ENCODE measurements at places on chromosomes 7 and 10.

- DNase-seq, result no peak
Observed at GRCh38 chr10:114507449-114507848, 103.1 kb upstream of the AFAP1L2 start.

DNA sequence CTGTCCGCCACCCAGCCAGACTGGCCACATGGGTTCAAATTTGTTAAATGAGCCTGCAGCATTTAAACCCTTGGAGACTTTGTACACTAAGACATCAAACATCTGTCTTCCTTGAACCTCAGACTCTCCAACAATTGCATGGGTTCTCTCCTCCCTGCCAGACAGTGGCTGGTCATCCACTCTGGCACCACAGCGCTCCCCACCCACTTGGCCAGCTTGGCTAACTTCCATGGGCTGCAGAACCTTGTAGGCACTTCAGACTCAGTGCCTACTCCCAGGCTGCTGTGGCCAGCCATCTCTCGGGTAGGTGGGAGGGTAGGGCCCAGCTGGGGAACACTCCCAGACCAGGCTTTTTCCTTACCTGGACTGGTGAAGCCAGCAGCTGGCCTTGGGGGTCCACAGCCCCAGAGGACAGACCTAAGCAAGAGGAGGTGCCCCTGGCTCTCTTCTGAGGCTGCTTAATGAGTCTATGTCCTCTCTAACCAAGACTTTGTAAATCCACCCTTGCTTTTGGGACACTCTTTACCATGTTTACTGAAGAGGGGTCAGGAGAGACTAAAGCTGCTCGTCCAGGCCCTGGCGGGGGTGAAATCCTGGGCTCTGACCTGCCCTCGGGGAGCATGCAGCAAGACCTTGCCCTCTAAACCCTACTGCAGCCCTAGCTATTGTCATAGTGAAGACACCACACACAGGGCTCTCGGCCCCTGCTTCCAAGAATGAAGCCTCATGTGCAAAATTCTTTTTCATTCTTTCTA lies 82.7 kb downstream of the ARHGAP22 start:
- DNase-seq, result no peak

GRCh38 chr10:88920986-88921593 lies 31.5 kb downstream of the ACTA2 start:
- DNase-seq, result no peak

DNA sequence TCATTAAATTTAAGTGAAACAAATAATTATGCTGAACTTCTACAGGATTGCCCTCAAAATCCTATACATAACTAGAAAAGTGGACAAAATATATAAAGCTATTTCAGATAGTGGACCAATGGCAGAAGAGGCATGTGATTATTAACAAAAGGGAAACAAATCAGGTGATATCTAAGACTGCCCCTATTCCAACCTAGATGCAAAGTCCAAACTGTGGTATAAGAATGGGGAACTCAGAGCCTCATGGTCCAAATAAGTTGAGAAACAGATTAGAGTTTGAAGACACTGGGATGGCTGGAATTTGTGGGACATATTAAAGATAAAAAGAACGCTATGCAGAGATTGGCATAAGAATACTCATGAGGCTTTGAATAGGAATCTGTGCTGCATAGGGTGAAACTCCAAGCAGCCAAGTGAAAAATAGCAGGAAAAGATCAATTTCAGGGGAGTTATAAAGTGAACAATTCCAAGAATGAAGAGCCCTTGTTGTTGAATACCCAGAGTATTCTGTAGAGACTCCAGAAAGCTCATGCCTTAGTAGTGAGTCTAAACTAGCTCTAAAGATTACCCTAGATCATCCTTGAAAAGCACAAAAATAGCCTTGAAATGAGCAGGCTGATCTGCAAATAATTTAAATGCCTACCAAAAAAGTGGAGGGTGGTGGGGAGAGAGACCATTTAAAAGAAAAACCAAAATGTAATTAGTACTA lies 152.4 kb downstream of the IMMP2L start:
- no peak for DNase-seq

DNA sequence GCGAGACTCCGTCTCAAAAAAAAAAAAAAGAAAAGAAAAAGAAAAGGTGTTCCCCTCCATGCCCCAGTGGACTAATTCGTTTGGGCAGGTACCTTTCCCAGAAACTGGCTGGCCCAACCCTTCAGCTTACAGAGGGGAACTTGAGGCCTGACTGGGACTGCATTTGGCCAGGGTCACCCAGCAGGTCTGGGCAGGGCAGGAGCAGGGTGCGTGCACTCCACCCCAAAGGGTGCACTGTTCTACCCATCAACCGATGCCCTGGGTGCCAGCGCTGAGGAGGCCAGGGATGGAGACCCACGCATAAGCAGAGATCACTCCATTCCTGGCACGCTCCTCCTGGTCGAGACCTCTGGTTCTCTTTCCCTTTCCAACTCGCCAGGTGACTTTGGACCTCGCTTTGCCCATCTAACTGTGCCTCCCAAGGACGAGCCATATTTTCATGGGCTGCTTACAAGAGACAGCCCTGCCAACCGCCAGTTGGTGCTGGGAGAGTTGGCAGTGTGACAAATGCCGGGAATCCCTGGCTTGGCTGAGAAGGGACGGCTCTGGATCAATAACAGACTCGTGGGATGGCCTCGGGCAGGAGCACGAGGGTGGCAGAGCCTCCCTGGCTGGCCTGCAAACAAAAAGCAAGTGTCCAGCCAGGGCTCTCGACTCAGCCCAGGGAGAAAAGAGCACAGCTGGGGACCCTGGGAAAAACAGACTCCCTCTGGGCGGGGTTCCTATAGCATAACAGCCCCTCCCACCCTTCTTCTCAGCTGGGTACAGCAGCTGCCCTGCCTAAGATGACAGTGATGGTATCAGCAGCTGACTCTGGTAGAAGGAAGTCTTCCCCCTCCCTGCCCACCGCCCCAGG lies 7.9 kb downstream of the HSPB1 start:
- no peak for DNase-seq

DNA sequence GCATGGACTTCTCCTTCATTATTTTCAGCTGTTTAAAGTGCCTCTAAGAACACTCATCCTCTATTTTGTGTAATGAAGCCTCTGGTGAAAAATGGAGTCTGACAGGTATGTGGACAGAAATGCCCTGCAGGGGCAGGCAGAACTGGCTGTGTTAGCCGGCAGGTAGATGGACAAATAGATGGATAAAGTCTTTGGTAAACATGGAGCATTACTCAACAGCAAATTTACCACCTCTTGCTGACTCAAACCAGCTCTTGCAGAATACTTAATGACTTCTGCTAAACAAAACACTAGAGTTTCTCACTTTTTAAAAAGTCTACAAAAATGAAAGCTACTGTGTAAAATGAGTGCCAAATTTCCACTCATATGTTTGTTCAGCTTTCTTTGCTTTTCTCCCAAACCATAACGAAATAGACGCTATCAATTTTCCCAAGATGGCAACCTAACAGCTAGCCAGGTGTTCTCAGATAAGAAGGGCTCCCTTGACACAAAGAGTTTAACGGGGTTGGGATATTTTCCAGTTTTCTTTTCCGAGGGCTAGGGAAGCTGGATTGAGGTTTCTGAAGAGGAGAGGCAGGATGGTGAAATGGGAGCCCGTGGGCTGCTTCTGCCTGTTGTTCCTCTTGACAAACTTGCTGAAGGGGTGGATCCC lies 71.9 kb upstream of the HABP2 start:
- no peak for DNase-seq

DNA sequence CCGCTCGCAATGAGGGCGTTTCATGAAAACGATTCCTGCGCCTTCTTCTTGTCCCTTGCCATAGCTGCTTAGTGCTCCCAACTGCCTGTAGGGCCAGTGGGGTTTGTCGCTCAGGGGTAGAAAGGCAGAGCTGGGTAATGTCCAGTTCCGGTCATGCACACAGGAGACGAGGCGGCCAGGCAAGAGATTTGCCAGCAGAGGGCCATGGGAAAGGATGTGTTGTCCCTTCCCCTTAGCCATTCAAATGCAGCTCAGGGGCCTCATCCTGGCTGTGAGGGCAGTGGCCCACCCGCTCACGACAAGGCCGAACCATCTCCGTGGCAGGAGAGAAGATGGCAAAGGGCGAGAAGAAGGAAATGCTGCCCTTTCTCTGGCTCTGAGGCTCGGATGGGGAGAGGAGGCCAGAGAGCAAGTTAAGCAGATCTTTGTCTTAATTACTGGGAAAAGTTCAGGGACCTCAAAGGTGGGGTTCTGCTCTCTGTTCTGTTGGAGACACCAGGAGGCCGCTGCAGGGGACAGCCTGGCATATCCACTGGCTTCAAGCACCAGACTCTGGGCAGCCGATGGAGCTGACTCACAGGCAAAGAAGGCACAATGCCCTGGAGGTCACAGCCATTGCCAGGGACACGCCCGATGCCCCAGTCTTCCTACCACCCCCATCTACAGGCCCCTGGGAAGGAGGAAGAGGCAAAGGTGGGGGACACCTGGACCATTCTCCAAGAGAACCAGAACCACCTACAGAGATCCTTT lies 534.8 kb upstream of the MGMT start:
- no peak for DNase-seq

GRCh38 chr10:971613-972012 lies 16.6 kb upstream of the GTPBP4 start:
- DNase-seq, result no peak

GRCh38 chr7:1087952-1088920 lies at the start of gene GPER1:
Gene GPER1, plus strand, starts transcription at chr7:1088113. Its CDS starts 3,616 bp downstream, at chr7:1091729.
- no peak for DNase-seq

- DNase-seq, result no peak
Observed at GRCh38 chr7:95822717-95823116, 50.4 kb downstream of the DYNC1I1 start.

- no peak for DNase-seq
Observed at GRCh38 chr10:7788639-7789286, 786 bp downstream of the ATP5F1C start.

DNA sequence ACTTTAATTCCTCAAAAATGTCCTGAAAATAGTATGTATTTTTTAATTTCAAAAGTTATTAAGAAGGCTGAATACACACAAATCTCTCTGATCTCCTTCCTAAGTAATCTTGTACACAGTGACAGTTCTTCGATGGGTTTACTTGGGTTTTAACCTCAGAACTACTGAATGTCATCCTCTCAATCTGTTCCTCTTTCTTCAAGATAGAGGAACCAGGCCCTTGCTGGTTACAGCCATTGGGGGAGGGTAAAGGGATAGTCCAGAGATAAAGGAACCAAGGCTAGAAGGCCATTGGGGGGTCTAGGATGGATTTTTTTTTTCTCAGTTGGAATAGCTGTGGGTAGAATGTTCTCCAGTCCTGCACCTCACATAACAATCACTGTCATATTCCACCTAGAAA lies 224.9 kb downstream of the SKIDA1 start:
- no peak for DNase-seq

DNA sequence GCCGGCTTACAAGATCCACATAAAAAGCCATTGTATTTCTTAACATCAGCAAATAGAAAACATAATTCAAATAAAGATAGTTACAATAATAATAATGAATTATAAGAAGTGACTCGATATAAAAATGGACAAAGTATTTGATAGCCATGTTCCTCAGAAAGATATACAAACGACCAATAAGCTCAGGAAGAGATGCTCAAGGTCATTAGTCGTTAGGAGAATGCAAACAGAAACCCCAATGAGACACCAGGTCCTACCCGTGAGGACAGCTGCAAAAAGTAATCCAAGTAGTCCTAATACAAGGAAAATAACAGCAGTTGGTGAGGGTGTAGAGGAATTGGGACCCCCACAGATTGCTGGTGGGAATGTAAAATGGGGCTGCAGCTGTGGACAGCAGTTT lies 54.2 kb upstream of the INPP5A start:
- no peak for DNase-seq

All from activated naive CD4-positive, alpha-beta T cell treated with anti-CD3 and anti-CD28 coated beads, Interleukin-2, amount 50 U/mL, for 16 hours (primary cell).